ENCODE measurements at places on chromosomes 5 and 9. TPM values are rescaled to one million over a fixed set of nuclear protein-coding genes. Genes with fewer than 3 reads are reported as not detected.

- DNase-seq = no peak
Measured at GRCh38 chr5:139646912-139647505, 1.1 kb upstream of the CXXC5 start.

- DNase-seq = no peak
Measured at GRCh38 chr5:73496984-73497457, 1.2 kb upstream of the BTF3 start.

The CD274 gene
- 65.5 TPM for total RNA-seq

DNA sequence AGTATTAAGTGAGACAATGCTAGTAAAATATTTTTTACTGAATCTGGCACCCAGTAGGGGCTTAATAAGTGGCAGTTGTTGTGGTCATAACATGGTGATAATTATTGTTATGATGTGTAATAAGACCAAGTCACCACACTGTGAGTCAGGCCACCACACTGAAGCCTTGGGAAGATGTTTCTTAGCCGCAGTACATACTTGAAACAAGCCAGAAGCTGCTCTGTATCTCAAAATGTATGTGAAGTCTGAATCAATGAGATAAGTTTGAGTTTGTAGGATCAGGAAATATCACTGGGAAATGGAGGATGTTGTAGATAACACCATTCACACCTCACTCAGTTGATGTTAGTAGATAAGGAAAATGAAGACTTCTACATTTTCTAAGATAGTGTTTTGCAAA lies 51.3 kb upstream of the PTPN3 start:
- DNase-seq = no peak

DNA sequence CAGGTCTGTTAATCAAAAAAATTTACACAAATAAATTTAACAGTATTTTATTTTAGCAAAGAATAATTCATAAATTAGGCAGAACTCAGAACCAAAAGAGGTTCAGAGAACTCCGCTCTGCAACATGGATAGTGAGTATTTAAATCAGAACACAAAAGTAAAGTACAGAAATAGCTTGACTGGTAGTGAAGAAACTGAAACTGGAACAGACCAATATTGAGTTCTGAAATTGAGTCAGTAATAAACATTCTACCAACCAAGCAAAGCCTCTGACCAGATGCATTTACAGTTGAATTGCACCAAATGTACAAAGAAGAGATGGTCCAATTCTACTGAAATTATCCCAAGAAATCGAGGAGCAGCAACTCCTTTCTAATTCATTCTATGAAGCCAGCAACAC lies 1542.8 kb downstream of the EFNA5 start:
- DNase-seq = no peak

The SNCB gene
- total RNA-seq = not detected

DNA sequence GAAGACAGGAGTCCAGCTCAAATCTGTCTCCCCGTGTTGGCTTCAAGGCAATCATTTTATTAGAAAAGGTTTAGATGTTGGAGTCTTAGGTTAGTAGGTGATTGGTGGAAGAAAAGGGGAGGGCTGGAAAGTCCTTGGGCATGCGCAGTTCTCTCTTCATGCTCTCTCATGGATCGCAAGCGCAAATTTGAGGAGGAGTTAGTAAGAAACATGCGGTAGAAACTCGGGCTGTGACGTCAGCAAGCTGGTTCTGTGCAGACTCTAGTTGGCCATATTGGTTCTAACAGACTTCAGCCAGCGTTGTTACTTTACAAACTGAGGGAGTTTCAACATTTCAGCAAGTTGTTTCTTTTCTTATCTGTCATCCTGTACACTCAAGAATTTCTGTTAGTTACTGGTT lies 392.2 kb downstream of the CDK5RAP2 start:
- no peak for DNase-seq

The CDX1 gene
- total RNA-seq = not detected

- no peak for DNase-seq
Measured at GRCh38 chr5:125181955-125182354, 435.5 kb upstream of the ZNF608 start.

The DENND4C gene
- 6.5 TPM for total RNA-seq

- no peak for DNase-seq
Measured at GRCh38 chr9:114798780-114799427, 6.9 kb downstream of the TNFSF15 start.

DNA sequence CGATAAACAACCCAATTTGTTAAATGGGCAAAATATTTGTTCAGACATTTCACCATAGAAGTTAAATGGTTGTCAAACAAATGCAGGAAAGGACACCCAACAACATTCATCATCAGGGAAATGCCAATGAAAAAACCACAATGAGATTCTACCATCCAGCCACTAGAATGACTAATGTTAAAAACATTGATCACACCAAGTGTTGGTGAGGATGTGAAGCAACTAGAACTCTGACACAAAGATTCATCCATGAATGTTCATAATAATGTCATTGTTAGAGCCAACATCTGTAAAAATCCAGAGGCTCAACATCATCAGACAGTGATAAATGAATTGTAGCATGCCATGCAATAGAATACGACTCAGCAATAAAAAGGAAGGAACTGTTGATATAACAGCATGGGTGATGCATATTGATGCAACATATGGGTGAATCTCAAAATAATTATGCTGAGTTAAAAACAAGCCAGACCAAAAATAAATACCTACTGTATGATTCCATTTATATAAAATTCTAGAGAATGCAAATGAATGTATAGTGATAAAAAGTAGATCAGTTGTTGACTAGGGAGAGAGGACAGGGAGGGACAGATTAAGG lies 55.9 kb upstream of the UNC5A start:
- no peak for DNase-seq

- DNase-seq = no peak
Measured at GRCh38 chr5:69024241-69024651, 69.6 kb upstream of the SLC30A5 start.

- peak; percentile 54 for DNase-seq
Measured at GRCh38 chr5:139746691-139747582, 48.7 kb upstream of the PSD2 start.

- no peak for DNase-seq
Measured at GRCh38 chr9:102355982-102356381, 617.5 kb upstream of the GRIN3A start.

Data from activated naive CD4-positive, alpha-beta T cell treated with anti-CD3 and anti-CD28 coated beads, Interleukin-2, amount 50 U/mL, for 72 hours (primary cell).